NCI-H2029 (cell line): ENCODE measurements at places on chromosomes 3 and 15.

DNA sequence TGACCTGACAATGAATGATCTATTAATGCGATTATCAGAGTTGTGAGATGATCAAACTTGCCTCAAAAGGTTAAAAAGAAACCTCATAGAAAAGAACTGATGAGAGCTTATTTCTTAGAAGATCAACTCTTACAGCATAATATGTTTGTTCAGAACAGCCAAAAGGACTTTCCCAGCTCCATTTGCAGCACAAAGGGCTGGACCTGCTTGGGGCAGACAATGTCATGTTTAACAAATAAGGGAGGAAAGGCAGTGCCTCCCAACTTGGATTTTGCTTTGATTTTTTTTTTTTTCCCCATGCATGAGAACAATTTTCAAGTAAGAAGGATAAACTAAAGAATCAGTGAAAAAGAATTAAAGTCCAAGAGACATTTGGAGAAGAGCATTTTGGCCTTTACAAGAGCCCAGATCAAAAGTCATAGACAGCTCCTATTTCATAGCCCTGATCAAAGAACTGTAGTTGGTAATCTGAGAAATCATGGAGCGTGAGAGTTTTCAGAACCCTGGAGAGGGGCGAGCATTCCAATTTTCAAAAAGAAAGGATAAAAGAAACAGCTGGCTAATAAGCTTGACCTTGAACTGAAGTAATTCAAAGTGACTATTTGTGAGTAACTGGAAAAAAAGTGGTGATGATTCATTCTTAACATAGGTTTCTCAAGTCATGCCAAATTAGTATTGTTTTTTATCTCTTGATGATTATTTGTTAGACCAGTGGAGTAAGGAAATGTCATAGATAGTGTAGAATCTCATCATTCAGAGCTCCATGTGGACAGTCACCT lies 136.0 kb upstream of the CFAP20DC start:
- DNase-seq: no peak

DNA sequence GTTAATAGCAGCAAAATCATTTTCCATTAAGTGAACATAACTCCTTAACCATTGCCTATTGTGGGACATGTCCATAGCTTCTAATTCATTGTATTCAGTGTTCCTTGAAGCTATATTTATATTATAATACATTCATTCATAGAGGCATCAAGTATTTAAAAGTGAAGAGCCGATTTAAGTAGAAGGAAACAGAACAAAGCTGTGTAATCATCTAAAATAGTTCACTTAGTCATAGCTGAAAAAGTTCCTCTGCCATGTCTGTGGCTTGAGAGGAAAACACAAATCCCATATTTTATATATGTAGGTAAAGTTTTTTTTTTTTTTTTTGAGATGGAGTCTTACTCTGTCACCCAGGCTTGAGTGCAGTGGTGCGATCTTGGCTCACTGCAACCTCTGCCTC lies 54.5 kb downstream of the TMEM108 start:
- no peak for DNase-seq

DNA sequence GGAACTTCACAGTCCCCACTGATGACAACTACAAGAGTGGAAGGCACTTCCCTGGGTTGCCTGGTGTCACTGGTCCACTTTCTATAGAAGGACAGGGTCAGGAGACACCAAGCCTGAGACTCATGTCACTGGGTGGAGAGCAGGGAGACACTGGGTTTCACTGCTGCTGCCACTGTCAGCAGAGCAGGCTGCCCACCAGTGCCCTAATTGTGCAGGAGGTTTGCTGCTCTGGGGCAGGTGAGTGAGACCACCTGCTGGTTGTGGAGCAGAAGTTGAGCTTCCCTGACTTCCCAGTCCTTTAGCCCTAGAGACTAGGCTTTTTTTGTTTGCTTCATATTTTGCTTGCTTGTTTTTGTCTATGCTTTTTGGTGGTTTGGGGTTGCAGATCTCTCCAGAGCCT lies 528.4 kb upstream of the RGMA start:
- no peak for DNase-seq

DNA sequence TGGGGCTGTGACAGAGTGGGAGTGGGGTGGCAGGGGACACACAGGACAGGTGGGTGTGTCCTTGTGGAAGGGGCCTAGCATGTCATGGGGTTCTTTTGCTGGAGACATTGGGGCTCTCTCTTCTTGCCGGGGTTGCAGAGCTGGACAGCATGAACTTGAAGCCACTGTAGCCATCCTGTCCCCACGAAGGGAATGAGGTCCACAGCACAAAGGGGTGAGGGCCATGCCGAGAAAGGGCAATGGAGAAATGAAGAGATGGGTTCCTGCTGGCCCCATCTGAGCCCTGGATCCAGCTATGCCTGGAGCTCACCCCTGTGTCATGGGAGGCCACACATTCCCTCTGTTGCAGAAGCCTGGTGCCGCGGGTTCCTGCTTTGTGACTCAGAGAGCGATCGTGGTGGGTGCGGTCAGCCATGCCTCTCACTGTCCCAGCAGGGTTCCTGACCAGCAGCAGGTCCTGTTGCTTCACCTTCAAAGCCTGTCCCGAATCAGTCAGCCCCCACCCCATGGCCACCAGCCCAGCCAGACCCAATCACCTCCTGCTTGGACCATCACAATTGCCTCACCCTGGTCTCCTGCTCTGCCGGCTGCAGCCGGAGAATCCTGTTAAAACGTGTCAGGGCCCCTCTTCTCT lies 50.0 kb downstream of the DNAJB8 start:
- DNase-seq: no peak

GRCh38 chr3:24242012-24242698 lies 252.5 kb downstream of the THRB start:
- DNase-seq: no peak

- DNase-seq: no peak
Measured at GRCh38 chr3:110618512-110619226, 452.9 kb upstream of the NECTIN3 start.

DNA sequence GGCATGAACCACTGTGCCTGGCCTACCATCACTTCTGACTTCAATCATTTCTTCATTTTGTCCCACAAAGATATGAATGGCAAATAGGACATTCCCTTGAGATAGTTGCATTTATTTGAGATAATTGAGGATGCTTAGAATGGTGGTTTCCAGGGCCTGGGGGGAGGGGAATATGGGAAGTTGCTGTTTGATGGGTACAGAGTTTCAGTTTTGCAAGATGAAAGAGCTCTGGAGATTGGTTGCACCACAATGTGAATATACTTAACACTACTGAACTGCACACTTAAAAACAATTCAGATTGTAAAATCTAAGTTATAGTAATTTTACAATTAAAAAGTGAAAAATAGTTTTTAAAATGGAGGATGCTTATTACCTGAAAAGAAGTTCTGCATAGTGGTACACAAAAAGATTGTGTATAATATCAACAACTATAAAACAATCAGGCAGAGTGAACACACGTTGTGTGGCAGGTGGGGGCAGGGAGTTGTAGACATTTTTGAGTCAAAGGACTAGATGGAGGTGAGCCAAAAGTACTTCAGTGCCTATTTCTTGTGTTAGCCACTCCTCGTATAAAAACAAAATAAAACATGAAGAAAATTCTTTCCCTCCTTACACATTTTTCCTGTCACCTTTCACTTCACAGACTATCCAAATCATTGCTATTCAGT lies 18.5 kb upstream of the RIOX2 start:
- no peak for DNase-seq

DNA sequence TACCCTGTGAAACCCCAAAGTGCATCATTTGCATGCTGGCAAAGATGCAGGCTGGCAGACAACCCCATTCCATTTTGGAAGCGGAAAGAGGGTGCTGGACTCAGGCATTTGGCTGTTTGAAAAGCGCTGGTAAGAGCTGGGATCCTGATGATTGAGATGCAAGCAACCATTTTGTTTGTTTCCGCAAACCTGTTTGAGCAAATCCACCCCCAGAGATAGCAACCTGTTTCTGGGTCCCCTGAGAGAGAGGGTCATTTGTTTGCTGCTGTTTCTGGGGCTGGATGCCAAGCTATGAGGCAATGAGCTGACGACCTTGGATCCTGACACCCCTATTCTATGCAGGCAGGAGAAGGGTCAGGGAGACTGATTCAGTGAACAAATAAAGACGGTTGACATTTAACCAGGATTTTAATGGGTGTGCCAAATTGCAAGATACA lies 9.8 kb downstream of the SLC6A1 start:
- DNase-seq: no peak
